ENCODE measurements at places on chromosomes 1 and 21.

- H3K4me3 ChIP-seq, result no peak overlapping the region
- DNase-seq, result peak; percentile 82
- no peaks in the 10 kb centered on the region for H3K36me3 ChIP-seq
- peaks cover 8% of the 10 kb centered on the region for H3K4me1 ChIP-seq
Observed at GRCh38 chr1:178192686-178193085, 98.8 kb downstream of the RASAL2 start.

DNA sequence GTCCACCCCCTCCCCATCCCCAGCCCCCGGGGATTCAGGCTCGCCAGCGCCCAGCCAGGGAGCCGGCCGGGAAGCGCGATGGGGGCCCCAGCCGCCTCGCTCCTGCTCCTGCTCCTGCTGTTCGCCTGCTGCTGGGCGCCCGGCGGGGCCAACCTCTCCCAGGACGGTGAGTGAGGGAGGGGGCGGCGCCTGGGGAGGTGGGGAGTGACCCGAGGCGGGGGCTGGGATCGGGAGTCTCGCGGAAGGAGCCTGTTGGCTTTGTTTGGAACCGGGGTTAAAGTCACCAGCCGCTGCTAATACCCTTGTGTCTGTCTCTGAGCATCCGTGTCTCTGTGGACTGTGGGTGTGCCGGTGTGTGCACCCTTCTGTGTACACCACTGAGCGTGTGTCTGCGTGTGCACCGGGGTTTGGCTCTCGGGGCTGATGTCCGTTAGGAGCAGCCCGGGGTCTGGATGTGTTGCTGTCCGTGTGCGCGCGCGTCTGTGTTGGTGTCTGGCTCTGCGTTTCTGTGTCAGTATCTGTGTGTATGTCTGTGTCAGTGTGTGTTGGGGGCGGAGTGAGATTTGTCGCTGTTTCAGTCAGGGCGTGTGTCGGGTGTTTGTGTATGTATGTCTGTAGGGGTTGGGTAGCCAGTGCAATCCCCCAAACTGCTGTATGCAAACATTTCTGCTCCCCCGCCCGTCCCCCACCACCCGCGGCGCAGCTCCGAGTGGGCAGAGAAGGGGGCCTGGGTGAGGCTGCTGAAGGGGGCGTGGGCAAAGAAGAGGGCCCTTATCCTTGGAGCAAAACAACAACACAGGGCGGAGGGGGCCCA, 480 bp downstream of the CADM3 start:
- H3K27ac ChIP-seq, result no peak overlapping the region
- peak overlapping the region; percentile 9 for H3K4me3 ChIP-seq
- peaks cover 40% of the 10 kb centered on the region for H3K27me3 ChIP-seq
- H3K36me3 ChIP-seq, result no peaks in the 10 kb centered on the region

- H3K4me3 ChIP-seq, result no peak overlapping the region
- no peaks in the 10 kb centered on the region for H3K4me1 ChIP-seq
- no peaks in the 10 kb centered on the region for H3K27me3 ChIP-seq
- no peak overlapping the region for H3K27ac ChIP-seq
- no peaks in the 10 kb centered on the region for H3K36me3 ChIP-seq
- DNase-seq, result no peak
Observed at GRCh38 chr1:192846950-192847349, 38.1 kb downstream of the RGS2 start.

DNA sequence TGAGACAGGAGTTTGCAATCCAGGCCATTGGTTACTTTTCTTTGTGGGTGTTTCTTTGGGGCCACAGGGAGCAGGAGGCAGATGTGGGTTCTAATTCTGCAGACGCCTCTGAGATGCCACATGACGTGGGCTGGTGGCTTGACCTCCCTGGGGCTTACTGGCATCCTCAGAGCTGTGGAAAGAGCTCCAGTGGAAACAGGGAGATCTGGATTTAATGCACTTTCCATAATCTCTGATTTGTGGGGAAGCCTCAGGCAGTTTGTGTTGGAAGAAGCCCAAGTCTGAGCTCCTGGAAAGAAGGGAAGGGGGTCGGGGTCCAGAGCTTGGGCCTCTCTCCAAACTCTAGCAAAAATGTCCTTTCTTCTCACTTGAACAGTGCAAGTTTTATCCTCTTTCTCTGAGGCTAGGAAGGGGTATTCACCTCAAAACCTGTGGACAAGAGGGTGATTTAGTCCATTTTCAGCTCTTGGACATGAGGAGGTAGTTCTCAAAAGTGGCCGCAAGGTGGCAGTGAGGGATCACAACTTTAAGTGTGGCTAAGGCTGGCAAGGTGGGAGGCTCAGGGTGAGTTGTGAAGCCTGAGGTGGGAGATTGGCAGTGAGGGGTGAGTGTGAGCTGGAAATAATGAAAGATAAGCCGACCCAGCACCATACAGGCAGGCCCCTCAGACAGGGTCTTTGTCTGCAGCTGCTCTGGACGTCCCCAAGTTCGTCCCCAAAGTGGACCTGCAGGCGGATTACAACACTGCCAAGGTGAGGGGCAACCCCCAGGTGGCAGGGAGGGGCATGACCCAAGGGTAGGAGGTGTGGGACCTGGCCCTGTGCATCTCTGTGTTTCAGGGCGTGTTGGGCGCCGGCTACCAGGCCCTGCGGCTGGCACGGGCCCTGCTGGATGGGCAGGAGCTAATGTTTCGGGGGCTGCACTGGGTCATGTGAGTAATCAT, 9.2 kb downstream of the IKBKE start:
- peaks cover 6% of the 10 kb centered on the region for H3K36me3 ChIP-seq
- H3K27ac ChIP-seq, result no peak overlapping the region
- H3K4me1 ChIP-seq, result peaks cover 9% of the 10 kb centered on the region

- H3K27me3 ChIP-seq, result no peaks in the 10 kb centered on the region
- DNase-seq, result no peak
- no peaks in the 10 kb centered on the region for H3K4me1 ChIP-seq
- no peak overlapping the region for H3K27ac ChIP-seq
Observed at GRCh38 chr1:95504321-95504720, 270.3 kb downstream of the RWDD3 start.

- no peak overlapping the region for H3K27ac ChIP-seq
- H3K4me1 ChIP-seq, result no peaks in the 10 kb centered on the region
- no peak for DNase-seq
Observed at GRCh38 chr1:107821340-107821739, 143.6 kb downstream of the VAV3 start.

DNA sequence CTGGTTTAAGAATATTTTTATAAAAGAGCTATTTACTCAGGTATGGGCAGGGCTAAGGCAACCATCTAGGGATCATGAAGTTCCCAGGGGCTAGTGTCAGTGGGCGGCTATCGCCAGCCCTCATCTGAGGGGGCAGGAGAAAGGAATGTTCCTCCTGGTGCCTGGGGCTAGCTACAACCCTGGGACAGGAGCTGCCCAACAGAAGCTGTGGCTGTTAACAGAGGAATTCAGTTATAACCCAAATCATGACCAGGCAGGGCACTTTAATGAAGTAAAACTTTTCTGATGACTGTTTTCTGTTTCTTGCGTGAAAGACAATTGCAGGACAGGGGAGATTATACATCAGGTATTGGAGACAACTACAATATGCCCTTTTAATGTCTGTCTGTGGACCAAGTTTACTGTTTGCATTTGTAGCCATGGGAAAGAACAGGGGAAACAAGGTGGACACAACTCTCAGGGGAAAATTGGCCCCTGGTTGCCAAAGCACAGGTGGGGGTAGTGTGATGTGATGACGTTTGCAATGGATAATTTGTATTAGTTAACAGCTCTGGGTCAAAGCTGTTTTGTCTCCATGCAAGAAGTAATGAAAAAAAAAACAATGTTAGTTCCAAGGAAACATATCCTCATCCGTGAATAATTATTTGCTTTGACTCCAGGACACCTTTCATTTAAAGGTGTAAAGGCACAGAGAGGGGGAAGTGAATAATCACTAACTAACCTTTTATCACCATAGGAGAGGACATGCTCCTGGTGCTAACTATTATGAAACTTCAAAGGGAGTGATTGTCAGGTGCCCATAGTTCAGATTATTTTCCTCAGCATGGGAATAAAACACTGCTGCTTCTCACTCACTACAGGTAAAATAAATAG, 105.2 kb downstream of the TSEN15 start:
- no peaks in the 10 kb centered on the region for H3K27me3 ChIP-seq
- no peak overlapping the region for H3K27ac ChIP-seq
- no peak overlapping the region for H3K4me3 ChIP-seq
- peak; percentile 17 for DNase-seq
- H3K36me3 ChIP-seq, result no peaks in the 10 kb centered on the region
- peaks cover 8% of the 10 kb centered on the region for H3K4me1 ChIP-seq
